ENCODE measurements at places on chromosomes 1 and 21.

DNA sequence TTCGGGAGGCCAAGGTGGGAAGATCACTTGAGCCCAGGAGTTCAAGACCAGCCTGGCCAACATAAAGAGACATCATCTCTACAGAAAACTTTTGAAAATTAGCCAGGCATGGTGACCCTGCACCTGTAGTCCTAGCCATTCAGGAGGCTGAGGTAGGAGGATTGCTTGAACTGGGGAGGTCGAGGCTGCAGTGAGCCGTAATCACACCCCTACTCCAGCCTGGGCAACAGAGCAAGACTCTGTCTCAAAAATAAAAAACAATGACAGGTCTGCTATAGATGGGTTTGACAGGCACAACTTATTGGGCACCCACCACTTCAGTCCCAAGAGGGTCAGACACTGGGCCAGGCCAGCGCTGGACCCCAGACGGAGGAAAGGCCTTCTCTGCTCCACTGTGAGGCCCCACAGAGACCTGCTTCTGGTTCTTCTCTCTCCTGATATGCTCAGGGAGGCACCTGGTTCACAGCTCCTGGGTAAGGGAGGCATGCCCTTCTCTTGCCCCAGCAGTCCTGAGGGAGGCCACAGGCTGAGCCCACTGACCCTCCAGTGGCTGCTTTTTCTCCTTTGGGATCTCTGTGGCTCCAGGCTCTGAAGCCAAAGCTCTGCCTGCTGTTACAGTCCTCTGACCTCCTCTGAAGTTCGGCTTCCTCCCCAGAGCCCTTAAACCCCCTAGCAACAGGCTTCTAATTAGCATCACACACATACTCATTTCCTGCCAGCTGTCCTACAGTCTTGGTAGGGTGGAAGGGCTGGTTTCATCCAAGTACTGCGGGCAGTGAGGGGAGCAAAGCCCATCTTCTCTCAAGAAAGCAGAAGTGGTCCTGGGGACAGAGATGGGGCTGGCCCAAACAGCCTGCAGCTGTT is 14.4 kb downstream of the S100A16 start:
- no peak for DNase-seq

DNA sequence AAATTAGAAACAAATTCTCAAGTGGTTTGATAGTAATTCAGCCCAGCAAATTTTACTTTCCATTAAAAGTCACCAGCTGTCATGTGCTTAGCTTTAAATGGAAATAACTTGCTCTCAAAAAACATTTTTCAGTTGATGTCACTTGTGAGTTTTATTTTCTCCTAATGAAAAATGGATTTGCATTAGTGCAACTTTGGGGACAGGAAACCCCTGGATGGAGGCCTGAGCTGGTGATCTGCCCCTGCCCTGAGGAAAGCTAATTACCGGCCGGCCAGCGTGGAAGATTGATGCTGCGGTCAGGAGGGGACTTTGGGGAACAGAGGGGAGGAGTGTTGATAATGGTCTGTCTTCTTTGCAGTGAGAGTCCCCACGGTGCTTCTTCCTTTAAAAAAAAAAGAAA is 66.8 kb upstream of the ANGPTL1 start:
- DNase-seq = no peak

- DNase-seq = no peak
Measured at GRCh38 chr1:159828176-159828575, 1.5 kb downstream of the SLAMF8 start.

- no peak for DNase-seq
Measured at GRCh38 chr21:41966041-41966833, 12.4 kb upstream of the C2CD2 start.

DNA sequence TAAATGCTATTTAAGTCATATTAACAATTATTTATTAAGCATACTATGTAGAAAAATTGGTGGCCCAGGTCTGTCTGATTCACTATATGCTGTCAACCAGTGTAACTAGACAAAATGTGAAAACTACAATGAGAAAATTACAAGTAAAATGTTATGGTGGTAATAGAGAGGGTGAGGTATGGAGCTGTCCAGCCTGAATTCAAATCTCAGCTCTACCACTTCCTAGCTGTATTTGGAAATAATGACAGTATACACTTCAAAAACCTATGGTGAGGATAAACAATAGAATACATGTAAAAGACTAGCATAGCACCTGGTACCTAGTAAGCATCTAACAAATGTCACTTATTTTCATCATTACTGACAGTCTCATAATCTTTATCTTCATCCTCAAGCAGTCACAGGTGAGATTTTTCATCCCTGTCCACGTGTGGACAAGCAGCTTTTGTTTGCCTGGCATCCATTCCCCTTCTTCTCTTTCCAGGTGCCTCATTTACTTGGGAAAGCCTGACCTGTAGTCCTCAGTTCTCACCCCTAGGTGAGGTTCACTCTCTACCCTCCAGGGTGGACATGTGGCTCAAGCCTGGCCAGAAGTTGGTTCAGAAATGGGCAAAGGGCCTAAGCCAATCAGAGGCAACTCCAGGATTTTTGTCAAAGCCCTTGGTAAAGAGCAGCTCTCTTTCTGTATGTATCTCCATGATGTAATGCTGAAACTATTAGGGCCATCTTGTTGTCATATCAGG is 29.5 kb downstream of the EGLN1 start:
- no peak for DNase-seq

DNA sequence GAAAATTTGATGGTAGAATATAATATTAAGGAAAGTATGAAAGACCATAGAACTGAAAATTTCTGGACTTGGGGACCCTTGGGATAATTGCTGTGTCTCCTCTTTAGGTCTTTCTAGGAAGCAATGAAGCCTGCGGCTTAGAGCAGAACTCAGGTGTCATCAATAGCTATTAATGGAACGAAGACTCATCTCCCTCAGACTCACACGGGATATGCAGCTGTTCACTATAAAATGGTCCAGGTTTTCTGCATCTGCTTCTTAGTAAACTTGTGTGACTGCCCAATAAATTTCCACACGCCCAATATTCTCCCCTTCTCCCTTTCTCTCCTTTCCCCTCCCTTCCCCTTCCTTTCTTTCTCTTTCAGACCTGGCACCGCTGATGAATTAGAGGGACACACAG is 392.5 kb downstream of the HLX start:
- DNase-seq = no peak

- no peak for DNase-seq
Measured at GRCh38 chr1:221693087-221693486, 48.8 kb downstream of the DUSP10 start.

GRCh38 chr1:248858891-248859889 is at the start of gene ZNF692:
Gene ZNF692, minus strand, starts transcription at chr1:248859085. Its CDS starts 776 bp downstream, at chr1:248858309.
- DNase-seq = peak; percentile 95

- DNase-seq = no peak
Measured at GRCh38 chr1:88311907-88312306, 372.2 kb upstream of the PKN2 start.

DNA sequence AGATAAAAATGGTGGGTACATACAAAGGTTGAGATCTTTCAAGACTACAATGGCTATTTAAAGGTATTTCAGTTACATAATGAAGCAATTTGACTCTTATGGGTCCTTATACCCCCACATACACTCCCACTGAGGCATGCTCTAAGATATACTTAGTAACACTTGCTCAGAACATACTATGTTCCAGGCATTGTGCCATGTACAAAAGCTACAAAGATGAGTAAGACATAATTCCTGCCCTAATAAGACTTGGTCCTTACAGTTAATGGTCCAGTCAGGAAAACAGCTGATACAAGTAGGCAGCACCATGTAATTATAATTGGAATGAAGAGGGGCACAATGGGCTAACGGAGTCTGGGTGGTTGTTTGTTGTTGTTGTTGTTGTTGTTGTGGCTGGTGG is 166.7 kb upstream of the BEND5 start:
- no peak for DNase-seq
